Osteoblast (primary cell): ENCODE measurements at places on chromosomes 11 and 22. TPM values are rescaled to one million over a fixed set of nuclear protein-coding genes. Genes with fewer than 3 reads are reported as not detected.

DNA sequence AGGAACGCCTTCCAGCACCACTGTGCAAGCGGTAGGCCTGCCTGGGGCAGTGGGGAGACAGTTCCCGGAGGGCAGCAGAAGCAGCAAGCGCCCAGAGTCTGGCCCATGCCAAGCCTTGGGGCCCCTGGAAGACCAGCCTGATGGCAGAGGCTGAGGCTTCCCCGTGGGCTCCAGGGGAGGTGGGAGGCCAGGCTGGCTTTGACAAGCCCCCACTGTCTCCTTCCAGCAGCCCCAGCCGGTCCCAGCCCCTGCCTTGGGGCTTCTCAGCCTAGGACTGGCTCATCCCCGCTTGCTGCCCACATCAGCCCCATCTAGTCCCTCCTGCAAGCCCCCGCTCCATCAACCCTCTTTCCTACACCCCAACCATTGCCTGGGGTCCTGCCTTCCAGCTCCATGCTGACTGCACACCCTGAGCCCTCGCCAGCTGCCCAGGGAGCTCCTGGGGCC, 46.7 kb downstream of the IGF2 start:
- DNase-seq, result no peak

CNIH2 gene
- total RNA-seq, result under 0.01 TPM in 1 of 2 replicates, not detected in the other

DNA sequence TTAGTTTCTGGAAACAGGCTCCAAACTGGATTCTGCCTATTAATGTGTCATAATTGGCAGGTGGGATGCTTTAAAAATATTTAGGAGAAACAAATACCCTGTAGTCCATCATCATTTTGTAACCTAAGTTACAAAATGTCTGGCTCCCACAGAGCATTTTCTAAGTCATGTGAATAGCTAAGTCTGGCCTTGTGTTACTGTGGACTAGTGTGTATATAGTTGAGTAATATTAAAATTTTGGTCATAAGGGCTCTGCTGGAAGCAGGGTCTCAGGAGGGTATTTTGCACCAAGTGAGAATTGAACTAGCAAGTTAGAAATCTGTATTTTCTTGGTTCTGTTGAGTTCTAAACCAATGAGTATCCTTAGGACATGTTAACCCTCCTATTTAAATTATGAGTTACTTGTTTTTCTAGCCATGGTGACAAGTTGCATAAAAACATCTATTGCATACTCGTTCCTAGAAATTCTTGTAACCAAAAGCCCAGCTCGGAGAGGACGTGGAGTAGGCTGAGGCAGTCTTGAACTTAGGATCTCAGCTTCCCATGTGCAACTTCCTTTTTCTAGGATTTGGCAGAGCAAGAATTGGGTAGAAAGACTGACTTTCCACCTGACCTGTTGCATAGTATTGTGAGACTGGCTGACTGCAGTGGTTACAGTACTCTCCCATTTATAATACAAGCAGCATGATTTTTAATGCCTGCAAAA, 5.4 kb downstream of the PTPMT1 start:
- DNase-seq, result no peak

DNA sequence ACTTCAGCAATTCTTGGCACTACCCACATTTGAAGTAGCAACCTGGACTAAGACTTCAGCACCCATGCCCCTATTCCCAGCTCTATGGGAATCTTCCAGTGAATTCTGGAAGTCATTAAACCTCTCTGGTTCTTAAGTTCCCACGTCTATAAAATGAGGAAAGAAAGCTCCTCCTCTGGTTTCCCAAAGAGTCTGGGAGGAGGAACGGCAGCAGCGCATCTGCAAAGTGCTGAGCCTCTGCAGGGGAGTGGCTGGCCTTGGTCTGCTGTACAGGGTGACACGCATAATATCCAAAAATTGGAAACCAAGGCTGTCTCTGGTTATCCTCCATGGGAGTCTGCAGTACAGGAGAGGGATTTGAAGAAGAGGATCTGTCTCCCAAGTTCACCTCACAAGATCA, 73.6 kb upstream of the TP53I11 start:
- no peak for DNase-seq

GRCh38 chr11:31657091-31657490, 147.5 kb downstream of the ELP4 start:
- DNase-seq, result no peak

DNA sequence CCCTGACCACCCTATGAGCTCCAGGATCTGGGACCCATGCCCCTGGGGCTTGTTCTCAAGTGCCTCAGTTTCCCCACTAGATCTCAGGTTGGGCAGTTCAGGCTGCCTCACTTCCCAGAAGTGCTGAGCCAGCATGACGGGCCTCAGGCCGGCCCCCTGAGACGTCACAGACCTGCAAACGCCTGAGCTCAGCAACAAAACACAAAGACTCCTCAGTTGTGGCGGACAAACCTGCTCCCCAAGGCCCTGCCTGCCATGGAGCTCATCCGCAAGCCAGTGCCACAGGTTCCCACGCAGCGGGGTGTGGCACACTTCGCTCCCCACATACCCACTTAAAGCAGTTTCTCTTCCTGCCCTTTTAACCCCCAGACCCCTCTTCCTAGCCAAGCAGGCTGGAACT, 45.2 kb downstream of the NECTIN1 start:
- no peak for DNase-seq
